Psoas muscle (tissue), 8 donors: ENCODE measurements at places on chromosomes 4 and X.

GRCh38 chr4:47531241-47531953 is 46.3 kb downstream of the ATP10D start:
- no peak for DNase-seq

- DNase-seq, result no peak
Measured at GRCh38 chr4:170305627-170306026, 215.9 kb upstream of the AADAT start.

GRCh38 chr4:158991534-158992155 is 111.2 kb upstream of the RAPGEF2 start:
- DNase-seq, result no peak

DNA sequence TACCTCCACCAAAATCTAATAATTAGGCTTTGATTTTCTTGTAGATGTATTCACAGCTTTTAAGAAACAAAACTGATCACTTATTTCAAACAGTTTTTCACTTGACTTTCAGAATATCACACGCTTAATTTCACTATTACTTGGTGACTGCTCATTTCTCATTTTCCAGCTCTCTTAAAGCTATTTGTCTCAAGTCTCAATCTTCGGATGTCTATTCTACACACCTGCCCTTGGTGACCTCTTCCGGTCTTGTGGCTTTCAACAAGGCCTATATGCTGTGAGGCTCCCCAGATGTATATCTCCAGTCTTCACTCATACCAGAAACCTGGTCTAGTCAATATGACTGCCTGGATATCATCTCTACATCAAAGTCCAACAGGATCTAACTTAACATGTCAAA is 34.9 kb upstream of the ANXA10 start:
- no peak for DNase-seq

DNA sequence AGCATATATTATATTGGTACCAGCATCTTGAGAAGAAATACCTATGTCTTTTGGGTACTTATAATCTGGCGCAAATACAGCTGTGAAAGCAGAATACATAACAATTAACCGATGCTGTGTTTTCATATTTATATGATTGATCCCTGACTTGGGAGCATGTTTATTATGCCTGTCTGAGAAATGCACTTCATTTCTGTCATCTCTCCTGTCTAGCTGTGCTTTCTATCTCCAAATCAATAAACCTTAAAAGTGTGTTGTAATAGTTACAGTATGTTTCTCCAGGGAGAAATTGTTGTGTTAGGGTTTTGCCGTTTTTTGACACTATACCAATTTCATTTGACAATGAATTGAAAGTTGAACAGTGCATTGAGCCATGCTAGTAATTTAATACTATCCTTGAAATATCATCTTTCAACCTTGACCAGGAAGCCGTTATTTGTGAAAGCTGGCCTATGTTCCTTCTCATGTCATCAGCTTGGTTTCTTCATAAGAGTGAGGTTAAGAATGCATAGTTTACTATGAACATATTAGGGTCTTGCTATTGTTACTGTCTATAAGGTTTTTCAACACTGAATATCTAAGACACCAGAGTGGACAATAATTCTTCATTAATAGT is 206.2 kb upstream of the PCDH18 start:
- no peak for DNase-seq

- DNase-seq, result no peak
Measured at GRCh38 chr4:161554372-161554990, 609.3 kb downstream of the FSTL5 start.

DNA sequence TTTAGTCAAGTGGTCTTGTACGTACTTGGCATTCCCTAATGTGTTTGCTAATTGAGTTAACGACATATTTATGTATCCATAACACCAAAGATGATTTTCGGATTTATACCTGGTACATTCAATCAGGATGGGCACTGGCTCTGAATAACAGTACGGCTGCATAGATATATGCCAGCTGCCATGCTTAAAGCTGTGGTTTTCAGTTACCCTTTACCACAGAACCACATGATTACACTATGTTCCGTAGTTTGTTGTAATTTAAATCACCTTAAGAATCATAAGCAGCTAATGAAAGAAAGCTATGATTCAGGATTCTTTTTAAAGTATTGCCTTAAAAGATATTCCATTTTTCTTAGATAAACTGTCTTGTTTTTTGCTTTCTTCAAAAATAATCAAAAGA is 53.6 kb downstream of the FIP1L1 start:
- no peak for DNase-seq

DNA sequence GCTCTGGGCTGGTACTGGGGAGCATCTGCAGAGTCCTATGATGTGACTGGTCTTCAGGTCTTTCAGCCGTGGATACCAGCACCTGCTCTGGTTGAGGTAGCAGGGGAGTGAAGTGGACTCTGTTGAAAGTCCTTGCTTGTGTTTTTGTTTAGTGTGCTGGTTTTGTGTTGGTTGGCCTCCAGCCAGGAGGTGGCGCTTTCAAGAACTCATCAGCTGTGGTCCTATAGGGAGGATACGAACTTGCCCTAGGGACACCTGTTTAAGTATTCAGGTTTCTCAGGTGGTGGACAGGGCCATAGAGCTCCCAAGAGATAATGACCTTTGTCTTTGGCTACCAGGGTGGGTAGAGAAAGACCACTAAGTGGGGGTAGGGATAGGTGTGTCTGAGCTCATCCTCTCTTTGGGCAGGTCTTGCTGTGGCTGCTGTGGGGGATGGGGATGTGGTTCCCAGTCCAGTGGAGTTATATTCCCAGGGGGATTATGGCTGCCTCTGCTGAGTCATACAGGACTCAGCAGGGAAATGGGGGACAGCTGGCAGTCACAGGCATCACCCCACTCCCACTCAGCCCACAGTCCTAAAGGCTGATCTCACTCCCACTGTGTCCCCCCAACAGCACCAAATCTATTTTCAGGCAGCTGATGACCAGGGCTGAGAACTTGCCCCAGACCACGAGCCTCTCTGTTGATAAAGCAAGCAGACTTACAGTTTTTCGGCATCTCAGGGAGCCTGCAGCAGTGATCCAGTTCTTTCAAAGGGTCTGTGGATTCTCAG is 24.1 kb downstream of the MSMO1 start:
- DNase-seq, result no peak

- no peak for DNase-seq
Measured at GRCh38 chr4:14566518-14566917, 435.8 kb upstream of the CPEB2 start.

DNA sequence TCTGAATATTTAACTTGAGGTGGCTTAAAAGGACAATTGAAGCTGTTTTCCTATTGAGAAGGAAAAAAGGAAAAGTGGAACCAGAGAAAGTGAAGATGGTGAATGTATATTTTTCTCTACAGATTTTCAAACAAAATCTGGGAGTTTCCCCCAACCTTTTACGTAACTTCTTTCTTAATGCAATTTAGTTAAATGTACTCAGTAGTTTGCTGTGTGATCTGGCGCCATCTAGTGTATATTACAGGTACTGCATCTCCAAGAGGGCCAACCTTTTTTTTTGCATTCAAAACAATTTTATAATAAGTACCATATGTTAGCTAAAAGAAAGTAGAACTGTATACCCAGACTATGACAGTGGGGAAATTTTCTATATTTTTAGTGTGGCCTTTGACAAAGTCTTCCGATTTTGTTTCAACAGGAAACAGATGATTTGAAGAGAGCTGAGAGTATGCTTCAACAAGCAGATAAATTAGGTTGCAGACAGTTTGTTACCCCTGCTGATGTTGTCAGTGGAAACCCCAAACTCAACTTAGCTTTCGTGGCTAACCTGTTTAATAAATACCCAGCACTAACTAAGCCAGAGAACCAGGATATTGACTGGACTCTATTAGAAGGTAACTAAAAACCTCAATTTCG is 82.0 kb downstream of the PLS3 start:
- no peak for DNase-seq

DNA sequence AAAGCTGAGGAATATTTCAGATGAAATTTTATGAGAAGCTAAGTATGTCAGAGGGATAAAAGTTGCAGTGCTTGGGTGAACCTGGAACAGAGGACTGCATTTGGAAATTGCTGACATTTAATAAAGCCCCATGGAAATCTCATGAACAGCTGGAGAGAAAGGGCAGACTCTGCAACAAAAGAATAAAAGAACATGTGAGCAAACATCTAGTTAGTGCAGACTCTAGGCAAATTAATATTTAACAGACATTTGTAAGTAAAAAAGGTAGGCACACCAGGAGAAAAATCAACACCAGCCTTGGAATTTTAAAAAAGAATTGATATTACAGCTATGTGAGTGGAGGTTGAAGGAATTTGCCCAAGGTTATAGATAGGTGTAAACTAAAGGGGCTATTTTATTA is 114.6 kb upstream of the PUDP start:
- no peak for DNase-seq

DNA sequence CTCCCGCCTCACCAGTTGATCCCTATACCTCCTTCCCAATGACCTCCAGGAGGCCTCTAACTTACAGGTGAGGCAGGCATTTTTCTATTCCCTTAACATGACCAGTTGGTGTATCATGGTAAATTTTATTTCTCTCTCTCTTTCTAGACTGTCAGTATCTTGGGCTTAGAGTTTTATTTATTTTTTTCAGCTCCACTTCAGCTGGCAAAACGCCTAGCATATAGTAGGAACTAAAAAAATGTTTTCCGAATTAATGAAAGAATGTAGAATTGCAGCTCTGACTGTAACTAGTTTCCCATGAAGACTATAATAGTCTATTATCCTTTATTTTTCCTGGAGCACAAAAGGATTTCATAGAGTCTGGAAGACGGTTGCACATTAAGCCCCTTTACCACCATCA is 84.8 kb downstream of the PDE5A start:
- no peak for DNase-seq

GRCh38 chr4:11732155-11732554 is 303.5 kb upstream of the HS3ST1 start:
- DNase-seq, result no peak

- no peak for DNase-seq
Measured at GRCh38 chr4:127870688-127871087, 10.0 kb upstream of the PLK4 start.

GRCh38 chr4:47566566-47566965 is 81.5 kb downstream of the ATP10D start:
- no peak for DNase-seq

DNA sequence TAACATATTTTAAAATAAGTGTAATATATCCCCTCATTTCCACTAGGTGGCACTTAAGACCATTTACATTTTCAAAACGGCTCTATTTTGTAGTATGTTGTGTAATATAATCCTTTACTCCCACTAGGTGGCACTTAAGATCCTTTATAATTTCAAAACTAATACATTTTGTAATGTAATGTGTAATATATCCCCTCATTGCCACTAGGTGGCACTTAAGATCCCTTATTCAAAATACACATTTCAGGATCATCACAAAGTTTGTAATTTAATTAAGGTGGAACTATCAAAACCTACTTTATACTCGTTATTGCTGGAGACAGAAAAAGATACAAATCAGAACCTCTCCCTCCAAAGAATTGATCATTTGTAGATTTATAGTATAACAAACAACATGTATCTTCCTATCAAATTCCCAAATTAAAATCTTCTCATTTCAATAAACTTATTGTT is 132.5 kb downstream of the ARHGAP6 start:
- no peak for DNase-seq

DNA sequence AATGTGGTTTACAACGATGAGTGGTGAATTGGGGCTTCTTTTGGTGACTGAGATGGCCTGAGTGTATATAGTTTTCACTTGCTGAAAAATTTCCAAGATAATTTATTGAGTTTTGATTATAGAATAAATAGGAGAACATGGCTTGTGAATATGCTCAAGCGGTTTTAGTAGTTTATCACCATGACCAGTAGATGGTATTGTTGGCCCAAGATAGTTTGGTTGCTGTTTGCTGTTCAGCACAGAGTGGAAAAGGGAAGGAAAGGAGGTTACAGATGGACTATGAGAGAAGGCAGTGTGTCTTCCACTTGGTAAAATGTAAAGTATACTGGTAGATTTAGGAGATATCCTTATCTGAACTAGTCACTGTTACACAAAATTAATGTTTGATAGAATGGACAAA is 55.8 kb upstream of the POU4F2 start:
- no peak for DNase-seq

GRCh38 chrX:72002875-72003274 is 92.2 kb downstream of the NHSL2 start:
- no peak for DNase-seq

- DNase-seq, result no peak
Measured at GRCh38 chrX:15977644-15978043, 123.0 kb upstream of the AP1S2 start.

GRCh38 chrX:55488006-55488592 is 1.5 kb downstream of the USP51 start:
- DNase-seq, result no peak

- no peak for DNase-seq
Measured at GRCh38 chr4:184295206-184295605, 77.5 kb upstream of the ENPP6 start.

DNA sequence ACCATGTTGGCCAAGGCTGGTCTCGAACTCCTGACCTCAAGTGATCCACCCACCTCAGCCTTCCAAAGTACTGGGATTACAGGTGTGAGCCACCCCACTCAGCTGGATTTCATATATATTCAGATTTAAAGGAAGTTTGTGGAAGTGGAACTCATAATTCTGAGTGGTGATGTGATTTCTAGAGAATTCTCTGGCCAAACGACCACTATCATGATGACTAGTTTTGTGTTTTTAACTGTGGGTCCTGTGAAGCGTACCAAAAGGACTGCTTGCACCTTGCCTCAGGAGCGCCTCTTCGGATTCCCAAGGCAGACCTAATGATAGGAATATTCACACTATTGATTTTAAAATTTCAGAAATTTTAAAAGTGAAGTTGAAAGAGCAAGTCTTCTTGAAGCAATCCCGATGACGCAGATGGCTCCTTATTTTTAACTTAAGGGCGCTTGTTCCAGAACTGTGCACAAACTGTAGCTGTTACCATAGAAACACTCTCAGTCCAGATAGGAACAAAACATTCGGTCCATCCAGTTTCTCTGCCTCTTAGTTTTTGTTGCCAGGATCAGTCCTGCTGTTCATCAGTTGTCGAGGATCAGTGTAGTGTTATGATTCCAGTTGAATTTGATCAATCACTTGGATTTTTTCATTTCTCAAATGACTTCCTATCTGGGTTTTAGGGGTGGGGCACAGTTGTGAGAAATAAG is 51.7 kb upstream of the CLCN4 start:
- no peak for DNase-seq

- DNase-seq, result peak; percentile 14
Measured at GRCh38 chr4:304969-305680, at the start of gene ZNF732. ZNF732 (minus strand) TSS chr4:305474; CDS start chr4:305310, 164 bp downstream.

DNA sequence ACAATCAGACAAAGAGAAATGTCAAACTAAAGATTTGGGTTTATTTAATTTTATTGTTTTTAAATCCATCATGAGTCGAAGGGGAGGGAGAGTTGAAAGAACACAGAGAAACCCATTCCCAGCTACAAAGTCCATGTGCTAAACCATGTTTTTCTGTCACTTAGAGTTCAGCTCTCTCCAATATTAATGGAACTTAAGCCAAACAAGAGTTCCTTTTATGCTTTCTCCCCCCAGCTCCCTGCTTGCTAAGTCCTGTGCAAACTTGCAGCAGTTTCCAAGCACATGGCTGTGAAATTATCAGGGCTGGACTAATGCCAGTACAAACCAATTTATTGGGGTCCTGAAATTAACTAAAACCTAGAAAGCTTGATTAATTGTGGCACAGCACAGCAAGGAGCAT is 9.7 kb upstream of the CHRDL1 start:
- DNase-seq, result no peak

GRCh38 chr4:127558088-127558487 is 74.7 kb upstream of the INTU start:
- DNase-seq, result no peak

- DNase-seq, result no peak
Measured at GRCh38 chr4:39522068-39522467, 5.2 kb downstream of the UGDH start.

- DNase-seq, result no peak
Measured at GRCh38 chr4:10670321-10670720, 14.2 kb downstream of the CLNK start.

- DNase-seq, result no peak
Measured at GRCh38 chrX:24464498-24464835, 619 bp upstream of the PDK3 start.
